ENCODE measurements at places on chromosomes 13 and 19.

DNA sequence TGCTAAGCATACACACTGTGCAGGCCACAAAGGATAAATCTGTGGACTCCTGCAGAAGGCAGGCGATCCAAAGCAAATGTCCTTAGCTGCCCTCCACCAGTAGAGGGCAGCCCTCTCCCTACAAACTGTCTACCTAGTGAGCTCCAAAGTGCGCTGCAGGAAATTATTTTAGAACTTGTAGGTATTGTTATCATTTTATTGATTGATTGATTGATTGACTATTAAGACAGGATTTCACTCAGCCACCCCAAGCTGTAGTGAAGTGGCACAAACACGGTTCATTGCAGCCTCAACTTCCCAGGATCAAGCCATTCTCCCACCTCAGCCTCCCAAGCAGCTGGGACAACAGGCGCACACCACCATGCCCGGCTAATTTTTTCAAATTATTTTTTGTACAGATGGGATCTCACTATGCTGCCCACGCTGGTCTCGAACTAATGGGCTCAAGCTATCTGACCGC, 37.3 kb downstream of the RNF6 start:
- peak; percentile 88 for DNase-seq

DNA sequence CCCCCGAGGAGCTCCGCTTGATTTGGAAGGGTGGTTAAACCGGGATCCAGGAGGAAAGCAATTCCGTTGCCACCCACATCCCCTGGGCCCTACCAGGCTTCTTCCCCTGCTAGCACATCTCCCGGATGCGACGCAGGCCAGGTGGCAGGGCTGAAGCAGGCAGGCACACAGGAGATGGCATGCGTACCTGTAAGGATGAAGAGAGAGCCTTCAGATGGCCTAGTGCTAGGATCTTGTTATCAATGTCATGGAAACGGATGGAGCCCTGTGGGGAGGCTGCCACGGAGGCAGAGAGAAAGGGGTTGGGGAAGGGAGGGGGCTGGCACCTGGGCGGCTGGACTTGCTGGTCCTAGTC, 8.5 kb upstream of the SOX1 start:
- no peak for DNase-seq

DNA sequence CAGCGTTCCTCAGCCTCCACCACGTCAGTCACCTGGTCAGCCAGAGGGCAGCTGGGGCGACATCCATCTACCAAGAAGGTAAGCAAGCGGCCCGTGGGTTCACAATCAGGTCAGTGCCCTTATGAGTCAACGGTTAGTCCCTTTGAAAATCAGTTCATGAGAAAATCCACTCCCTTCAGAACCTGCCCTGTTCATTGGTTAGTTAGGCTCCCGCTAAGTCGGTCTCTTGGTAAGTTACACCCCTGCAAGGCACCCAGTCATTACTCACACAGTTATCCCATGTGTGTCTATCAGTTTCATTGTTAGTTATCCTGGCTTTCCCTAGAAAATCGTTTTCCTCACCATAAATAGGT, 564 bp downstream of the SIGLECL1 start:
- no peak for DNase-seq

GRCh38 chr13:30319130-30319529, 11.8 kb upstream of the KATNAL1 start:
- no peak for DNase-seq

DNA sequence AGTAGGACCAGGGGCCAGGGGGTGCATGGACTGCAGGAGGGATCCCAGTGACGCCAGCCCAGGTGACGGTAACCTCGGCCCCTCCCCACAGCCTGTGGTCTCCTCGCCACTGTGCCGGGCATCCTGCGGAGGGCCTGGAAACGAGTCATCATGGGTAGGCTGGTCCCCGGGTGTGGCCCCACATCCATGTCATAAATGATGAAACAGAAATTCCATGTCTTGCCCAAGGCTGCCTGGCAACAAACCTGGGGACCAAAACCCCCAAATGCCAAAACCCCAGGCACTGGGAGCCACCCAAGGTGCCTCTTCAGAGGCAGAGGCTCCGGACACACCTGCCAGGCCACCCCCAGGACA, 20.9 kb downstream of the MAP2K2 start:
- no peak for DNase-seq

- DNase-seq: no peak
Measured at GRCh38 chr13:112720251-112720650, 30.4 kb downstream of the ATP11A start.

DNA sequence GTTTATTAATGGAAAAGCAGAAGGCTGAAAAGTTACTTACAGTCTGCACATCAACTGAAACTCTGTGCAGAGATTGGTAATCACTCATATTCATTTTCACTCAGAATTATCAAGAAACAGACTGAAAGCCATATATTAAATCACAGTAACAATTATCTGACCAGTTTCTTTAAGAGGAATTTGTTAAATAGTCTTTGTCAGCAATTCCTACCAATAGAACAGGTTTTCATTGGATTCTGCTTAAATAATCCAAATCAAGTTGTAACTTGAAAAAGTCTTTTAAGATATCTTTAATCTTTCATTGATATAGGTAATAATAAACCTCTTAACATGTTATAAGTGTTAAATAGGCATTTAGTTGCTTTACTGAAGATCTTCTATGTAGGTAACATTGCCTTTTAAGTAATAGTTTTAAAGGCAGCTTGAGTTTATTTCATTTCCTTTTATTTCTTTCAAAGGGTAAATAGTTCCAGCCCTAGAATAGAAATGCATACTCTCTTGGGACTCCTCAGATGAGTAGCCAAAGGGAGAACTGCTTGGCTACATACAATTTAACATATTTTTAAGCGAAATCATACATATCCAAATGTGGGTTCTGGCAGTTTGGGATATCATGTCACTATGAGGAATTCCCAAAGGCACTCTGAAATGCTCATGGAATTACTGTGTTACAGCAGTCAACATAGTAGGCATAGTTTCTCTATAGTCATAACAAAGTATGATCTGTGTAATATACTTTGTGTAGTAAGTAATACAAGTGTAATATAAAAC, 326.0 kb upstream of the SPRY2 start:
- no peak for DNase-seq

DNA sequence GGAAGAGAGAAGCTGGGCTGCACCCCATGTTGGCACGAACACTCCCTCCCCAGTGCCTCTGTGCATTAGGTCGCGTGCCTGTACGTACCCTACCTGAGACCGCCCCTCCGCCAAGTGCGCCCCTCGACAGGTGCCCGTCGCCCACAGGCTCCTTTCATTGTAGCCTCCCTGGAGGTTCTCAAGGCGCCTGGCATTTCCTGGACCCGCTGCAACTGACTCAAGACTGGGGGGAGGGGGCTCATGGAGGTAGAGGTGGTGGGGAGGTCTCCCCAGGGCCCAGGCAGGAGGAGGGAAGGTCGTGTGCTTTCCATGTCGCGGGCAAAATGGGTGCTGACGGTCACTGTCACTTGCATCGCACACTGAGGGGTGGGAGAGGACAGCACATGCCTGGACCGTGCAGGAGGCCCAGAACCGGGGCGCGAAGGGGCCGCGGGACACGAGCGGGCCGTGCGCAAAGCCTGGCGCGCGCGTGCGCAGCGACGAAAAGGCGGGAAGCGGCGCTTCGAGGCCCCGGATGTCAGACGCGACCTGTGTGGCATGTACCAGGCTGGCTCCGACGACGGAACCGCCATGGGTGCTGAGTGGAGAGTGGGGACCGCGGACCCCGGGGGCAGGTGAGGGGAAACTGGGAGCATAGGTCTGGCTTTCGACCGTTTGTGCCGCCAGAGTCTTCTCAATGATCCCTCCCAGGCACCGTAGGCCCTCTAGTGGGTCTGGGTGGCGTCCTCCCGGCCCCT, 16.5 kb downstream of the NFIX start:
- DNase-seq: peak; percentile 48

DNA sequence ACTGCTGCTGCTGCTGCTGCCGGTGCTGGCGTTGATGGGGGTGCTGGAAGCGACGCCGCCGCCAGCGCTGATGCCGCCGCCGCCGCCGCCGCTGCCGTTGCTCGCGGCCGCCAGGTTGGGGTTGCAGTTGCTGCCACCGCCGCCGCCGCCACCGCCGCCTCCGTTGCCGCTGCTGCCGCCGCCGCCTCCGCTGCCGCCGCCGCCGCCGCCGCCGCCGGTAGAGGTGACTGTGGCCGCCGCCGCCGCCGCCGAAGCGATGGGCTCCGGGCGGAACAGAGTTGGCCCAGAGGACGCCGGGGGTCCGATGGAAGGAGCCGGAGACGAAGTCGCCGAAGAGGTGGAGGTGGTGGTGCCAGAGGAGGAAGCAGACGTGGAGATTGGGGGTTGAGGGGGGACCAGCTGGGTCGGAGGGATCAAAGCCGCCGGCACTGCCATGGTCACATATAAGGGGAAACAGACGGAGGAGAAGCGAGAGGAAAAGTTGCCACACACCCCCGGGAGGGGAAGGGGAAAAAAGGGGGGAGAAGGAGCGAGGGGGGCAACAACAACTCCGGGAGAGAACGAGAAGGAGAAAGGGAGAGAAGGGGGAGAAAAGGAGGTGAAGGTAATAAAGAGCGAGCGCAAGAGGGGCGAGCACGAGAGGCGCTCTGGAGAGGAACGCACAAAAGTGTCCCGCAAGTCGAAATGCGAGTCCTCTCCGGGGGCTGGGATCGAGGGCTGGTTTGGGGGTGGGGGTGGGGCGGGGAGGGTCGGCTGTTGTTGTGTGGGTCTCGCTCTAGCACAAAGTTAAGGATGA, 471 bp downstream of the DACH1 start:
- DNase-seq: peak; percentile 66

DNA sequence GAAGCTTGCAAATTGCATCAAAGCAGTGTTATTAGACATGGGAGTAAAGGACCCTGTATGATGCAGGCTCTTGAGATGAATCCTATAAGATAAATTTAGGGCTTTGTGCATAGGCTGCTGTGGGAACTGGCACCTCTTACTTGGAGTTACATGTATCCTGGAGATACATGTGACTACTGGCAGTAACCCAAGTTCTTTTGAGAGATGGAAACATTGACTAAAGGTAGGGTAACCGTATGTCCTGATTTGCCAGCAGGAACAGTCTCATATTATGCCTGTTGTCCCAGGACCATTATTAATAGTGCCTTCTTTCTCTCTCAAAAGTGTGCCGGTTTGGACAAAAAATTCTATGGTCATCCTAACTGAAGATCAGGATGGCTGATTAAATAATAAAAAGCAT, 195.4 kb downstream of the LACC1 start:
- no peak for DNase-seq

GRCh38 chr13:99970651-99971575, 654 bp downstream of the ZIC5 start:
- DNase-seq: no peak

- DNase-seq: peak; percentile 59
Measured at GRCh38 chr19:42325896-42326771, 699 bp downstream of the MEGF8 start.

- peak; percentile 80 for DNase-seq
Measured at GRCh38 chr19:6774821-6775707, 2.6 kb downstream of the VAV1 start.

- no peak for DNase-seq
Measured at GRCh38 chr13:35449821-35450220, 26.7 kb downstream of the MAB21L1 start.

GRCh38 chr19:2016041-2016807, 710 bp upstream of the BTBD2 start:
- peak; percentile 93 for DNase-seq

DNA sequence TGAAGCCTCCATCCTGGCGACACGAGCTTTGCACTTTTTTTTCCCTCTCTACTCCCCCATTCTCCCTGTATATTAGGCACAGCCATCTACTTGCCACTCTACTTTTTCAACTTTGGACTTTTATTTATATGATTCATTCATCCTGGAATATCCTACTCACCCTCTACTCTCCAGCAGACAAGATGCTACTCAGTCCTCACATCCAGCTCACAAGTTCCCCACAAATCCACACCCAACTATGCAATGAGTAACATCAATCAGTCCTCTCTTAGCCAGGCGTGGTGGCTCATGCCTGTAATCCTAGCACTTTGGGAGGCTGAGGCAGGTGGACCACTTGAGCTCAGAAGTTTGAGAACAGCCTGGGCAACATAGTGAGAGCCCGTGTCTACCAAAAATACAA, 23.9 kb upstream of the URAD start:
- no peak for DNase-seq

GRCh38 chr19:45676851-45677263, 8.8 kb downstream of the GIPR start:
- DNase-seq: no peak

- DNase-seq: no peak
Measured at GRCh38 chr13:45178349-45179162, 22.3 kb downstream of the KCTD4 start.

DNA sequence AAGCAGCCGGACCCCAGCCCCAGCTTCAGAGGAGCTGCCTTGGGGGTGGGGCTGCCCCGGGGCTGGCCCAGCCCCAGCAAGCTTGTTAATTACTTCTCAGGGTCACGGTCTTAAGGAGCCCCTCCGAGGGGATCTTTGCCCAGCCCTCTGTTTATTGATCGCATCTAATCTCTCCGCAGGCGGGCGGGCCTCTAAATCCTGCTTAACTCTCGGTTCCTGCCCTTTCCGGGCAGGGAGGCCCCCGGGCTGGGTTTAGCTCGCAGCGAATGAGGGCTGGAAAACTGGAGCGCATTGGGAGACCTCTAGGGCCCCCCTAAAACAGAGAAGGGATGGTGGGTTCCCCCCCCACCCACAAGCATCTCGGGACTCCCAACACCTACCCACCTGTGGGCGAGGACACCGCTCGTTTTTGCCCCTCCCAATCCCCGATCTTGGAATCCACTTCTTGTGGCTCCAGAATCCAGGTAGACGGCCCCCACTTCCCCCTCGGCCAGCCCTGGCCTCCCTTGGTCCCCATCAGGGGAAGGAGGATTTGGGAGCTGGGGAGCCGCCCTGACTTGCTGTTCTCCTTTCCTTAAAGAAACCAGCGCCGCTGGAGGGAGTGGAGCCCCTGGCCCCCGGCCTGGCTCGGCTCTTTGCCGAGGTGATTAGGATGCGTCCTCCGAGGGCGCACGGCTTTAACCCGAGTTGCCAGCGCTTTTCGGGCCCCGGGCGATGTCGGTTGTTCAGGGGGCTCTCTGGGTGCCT, 59.5 kb upstream of the ADGRL1 start:
- DNase-seq: no peak

DNA sequence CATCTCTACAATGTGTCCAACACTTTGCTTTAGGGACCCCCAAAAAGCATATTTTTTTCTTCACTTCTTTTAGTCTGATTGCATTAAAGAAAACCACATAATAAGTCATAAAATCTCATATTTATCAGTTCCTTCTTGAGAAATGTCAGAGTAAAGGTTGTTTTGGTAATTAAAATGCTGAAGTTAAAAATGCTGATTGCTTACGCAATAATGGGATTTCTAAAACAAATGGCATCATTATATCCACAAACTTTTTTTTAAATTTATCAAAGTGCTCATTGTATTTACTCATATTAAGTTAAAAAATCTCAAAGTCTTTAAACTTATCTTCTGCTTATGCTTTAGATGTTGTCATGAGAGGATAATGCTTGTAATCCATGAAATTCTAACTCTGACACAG, 737.2 kb upstream of the ARGLU1 start:
- no peak for DNase-seq

GRCh38 chr19:54156490-54156889, 3.0 kb downstream of the LENG1 start:
- no peak for DNase-seq

- peak; percentile 7 for DNase-seq
Measured at GRCh38 chr19:34317311-34317927, 47.6 kb upstream of the GPI start.

- peak; percentile 71 for DNase-seq
Measured at GRCh38 chr19:7497292-7497691, 8.5 kb upstream of the PEX11G start.
